NCI-H446 treated with DMSO at 0.1 percent for 48 hours (cell line): ENCODE measurements at places on chromosomes 7 and 10.
A peak's percentile ranks its signal among the peaks of the same experiment; 100 is the strongest.

GRCh38 chr7:140153666-140154161, 23.1 kb downstream of the KDM7A start:
- no peak for DNase-seq

GRCh38 chr10:6916601-6917000, 336.5 kb upstream of the PRKCQ start:
- DNase-seq: no peak

- DNase-seq: no peak
Observed at GRCh38 chr7:43906331-43907010, at the start of gene URGCP. Gene URGCP (minus strand): TSS chr7:43906596. CDS start chr7:43906575, 21 bp downstream.

DNA sequence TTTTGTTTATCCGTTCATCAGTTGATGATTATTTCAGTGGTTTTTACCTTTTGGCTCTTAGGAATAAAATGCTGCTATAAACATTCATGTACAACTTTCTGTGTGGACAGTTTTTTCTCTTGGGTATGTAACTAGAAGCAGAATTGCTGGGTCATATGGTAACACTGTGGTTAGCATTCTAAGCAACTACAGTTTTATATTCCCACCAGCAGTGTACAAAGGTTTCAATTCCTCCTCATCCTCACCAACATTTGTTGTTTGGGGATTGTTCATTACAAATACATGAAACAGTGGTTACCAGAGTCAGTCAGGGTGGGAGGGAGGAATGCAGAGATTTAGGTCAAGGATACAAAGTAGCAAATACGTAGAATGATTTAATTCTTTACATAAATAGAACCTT, 97.0 kb downstream of the NPSR1 start:
- DNase-seq: no peak

DNA sequence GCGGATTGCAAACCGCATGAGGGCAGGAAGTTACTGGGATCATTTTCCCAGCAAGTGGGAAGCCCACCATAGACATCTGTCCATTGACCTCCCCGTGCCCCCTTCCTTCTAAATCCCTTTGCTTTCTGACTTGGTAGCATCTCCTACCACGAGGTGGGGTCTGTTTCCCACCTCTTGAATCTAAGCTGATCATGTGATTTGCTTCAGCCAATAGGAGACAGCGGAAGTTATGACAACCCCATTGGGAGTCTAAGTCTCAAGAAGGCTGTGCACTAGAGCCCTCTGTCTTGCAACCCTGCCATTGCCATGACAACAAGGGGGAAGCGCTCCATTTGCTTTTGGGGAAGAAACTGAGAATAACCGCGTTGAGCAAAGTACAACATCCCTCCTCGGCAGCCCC, 39.2 kb upstream of the CARD11 start:
- no peak for DNase-seq

- DNase-seq: no peak
Observed at GRCh38 chr7:30321882-30322192, 37.4 kb downstream of the ZNRF2 start.

- peak; percentile 54 for DNase-seq
Observed at GRCh38 chr7:92691578-92691977, 101.4 kb upstream of the FAM133B start.

DNA sequence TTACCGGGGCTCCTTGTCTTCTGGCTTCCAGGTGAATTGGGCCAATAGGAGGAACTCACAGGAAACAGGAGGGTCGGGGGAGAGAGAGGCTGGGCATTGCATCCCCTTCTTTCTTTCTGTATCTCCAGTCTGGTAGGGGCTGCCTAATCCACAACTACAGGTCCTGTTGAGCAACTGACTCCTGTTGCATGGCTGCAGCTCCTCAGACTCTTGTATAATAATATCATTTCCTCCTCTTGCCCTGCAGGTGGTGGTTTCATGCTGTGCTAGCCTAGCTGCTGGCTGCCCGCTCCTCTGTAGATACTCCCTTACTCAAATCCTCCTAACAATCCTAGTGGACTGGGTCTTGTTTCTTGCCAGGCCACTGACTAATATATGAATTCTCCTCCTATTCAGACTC, 276.5 kb upstream of the SMIM30 start:
- no peak for DNase-seq

DNA sequence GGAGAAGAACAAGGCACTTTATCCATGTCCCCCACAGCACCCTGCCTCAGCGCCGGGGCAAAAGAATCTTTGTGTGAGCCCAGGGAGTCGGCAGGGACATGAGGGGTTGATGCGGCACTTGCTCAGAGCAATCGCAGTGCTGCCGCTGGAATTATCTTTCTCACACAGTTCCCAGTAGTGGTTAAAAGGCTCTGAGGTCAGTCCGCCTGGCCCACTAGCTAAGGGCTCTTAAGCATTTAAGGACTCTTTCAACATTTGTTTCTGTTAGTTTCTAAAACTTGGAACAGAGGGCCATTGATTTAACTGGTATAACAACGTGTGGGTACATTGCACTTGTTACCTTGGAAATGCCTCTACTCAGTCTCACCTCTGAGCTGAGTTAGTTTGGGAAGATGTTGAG, 208.0 kb upstream of the C7orf33 start:
- no peak for DNase-seq

- DNase-seq: no peak
Observed at GRCh38 chr10:130018730-130019185, 54.7 kb upstream of the EBF3 start.

- no peak for DNase-seq
Observed at GRCh38 chr10:103696411-103697145, 158.8 kb downstream of the SH3PXD2A start.

DNA sequence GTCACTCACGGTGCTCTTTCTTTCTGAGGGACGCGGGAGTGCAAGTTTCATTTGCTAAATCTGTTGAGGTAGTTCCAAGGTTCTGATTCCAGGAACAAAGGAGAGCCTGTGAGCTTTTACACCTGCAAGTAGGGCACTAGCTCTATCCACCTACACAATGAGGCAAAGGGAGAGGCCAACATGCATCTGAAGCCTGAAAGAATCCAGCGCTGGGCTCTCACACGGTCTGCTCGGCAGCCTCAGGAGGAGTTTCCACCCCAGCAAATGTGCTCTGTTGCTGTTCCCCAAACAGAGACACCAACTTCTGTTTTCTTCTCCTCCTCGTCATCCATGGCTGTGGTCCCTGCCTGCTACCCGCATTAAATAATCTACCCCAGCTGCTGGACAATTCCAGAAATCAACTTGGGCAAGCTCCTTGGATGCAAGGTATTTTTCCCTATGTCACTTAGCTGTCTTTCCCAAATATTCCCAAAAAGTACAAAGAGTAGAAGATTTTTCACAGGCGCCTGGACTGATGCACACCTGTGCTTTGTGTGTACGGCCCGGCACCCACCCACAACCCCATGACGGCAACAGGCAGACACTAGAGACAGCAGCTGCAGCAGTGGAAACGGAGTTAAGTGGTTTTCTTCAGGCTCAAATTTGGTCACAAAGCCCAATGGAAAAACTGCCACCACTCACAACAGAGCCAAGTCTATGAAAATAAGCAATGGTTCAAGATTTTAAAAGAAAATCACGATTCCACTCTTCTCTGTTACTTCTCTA, 176.8 kb downstream of the ZMYND11 start:
- DNase-seq: no peak

DNA sequence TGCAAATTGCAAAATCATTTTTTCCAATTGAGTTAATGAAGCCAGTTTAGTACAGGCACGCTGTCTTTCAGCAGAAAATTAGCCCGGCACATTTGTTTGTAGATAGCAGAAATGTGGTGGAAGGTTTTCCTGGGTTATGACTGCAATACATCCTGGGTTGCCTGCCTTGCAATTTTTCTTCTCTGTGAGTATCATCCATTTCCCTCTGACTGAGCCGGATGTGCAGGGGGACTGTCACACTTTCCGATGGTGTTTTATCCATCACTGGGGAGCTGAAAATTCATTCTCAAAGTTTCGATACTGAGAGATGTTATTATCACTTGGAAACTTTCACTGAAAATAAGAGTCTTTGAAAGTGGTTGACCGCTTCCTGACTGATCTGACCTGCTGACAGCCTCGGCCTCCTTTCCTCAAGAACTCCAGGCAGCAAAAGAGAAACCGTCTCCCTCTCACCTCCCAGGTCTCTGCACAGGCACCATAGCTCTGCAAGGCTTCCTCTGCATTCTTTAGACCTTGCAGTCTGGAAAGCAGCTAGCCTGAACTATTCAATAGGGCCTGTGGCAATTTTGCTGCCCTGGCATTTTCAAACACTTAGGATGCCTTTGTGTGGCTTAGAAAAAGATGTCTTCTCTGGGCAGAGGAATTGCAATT, 320.8 kb upstream of the NRP1 start:
- DNase-seq: no peak

DNA sequence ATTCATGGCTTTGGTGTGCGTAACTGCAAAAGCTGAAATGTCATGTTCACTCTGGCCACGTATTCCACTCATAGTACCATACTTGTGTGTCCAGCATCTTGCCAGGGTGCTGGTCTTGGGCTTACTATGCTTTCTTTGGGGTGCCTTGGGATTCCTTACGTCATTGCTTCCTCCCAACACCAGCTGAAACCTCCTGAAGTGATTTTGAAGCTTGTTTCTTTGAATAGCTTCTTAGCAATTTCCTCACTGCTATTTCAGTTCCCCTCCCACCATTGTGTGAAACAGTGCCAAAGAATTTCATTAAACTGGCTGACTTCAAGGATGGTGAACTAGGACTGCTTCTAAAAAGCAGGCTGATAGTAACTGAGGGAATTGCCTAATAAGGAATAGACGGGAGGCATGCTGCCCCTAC, 36.9 kb downstream of the ENTPD1 start:
- DNase-seq: no peak

- DNase-seq: no peak
Observed at GRCh38 chr7:45105588-45106188, 5.8 kb downstream of the TBRG4 start.

GRCh38 chr7:44311561-44312495, 13.6 kb downstream of the CAMK2B start:
- no peak for DNase-seq

- no peak for DNase-seq
Observed at GRCh38 chr10:132452216-132452650, 55.2 kb downstream of the PWWP2B start.

DNA sequence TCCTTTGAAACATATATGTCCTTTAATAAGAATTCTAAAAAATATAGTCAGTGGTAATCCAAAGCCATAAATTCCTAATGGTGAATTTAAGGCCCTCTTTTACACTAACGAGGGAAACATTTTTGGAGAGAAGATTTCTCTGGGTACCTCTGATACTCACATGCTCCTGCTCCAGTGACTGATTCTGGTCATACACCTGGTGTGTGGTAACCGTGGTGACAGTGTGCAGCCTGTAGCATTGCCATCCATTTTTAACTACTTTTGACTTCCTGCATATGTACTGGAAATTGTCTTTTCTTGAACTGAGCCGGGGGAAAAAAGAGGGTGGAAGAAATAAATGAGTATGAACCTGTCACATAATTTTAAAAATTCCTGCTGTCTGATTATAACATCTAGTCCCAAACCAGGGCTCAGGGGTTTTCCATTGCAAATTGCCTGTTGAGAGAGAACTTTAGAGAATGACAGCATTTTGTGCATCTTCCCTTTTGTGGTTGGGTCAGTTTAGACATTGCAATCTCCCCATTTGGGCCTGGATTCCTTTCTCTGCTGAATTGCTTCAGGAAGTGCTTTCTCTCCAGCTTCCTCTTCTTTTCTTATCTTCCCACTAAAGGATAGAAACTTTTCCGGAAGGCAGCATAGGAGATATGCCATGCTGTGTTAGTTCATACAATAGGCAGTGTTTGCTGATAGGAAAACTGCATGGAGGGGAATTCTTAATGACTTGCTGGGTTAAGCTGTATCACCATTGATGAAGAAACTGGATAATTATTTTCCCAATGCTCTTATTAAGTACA, 125.5 kb downstream of the GRM3 start:
- DNase-seq: no peak

DNA sequence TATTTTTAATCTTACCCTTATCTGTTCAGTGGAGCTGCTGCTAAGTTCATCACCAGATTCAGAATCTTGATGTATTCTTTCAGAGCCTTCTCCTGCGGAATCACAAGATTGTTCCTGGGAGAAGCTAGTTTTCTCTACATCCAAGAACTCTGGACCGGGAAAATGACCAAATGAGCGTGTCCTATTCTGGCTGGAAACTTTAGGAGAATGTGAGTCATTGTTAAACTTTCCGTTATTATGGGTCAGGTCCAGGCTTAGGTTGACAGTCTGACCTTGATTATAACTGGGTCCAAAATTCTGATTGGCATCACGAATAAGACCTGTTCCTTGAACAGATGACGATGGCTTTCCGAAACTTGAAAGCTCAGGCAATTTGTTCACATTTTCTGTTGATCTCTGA, 20.5 kb downstream of the ARHGAP12 start:
- DNase-seq: no peak

DNA sequence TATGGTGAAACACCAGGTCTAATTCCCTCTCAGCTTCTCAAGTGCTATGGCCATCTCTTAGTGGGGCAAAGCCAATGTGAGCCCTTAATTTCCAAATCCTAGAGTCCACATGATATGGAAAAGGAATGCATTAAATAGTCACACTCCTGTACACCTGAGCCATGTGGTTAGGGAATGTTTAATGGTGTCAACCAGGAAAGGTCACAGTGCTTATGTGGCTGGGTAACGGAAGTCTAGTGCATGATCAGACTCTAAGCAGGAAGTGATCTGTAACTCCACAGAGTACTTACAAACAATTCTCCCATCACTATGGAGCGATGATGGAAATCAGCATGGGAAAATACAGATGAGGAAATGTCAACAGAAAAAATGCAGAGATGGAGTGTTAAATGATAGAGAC, 148.8 kb downstream of the MAGI2 start:
- no peak for DNase-seq

- no peak for DNase-seq
Observed at GRCh38 chr7:122290476-122290875, 14.1 kb downstream of the FEZF1 start.

DNA sequence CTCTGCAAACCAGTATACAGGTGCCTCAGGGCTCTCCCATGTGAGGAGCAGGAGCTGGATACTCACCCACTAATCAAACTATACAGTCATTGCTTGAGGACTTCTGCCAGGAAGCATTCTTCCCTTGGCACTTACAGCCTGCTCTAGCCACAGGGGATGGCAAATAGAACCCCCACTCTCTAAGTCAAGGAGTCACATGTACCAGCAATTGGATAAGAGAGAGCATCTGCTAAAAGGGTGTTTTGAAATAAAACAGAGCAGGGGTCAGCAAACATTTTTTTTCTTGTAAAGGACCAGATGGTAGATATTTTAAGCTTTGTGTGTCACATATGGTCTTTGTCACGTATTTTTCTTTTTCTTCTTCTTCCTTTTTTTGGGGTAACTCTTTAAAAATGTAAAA, 865.2 kb upstream of the GHITM start:
- DNase-seq: peak; percentile 85

- no peak for DNase-seq
Observed at GRCh38 chr10:72449941-72450441, 95.3 kb upstream of the DNAJB12 start.

DNA sequence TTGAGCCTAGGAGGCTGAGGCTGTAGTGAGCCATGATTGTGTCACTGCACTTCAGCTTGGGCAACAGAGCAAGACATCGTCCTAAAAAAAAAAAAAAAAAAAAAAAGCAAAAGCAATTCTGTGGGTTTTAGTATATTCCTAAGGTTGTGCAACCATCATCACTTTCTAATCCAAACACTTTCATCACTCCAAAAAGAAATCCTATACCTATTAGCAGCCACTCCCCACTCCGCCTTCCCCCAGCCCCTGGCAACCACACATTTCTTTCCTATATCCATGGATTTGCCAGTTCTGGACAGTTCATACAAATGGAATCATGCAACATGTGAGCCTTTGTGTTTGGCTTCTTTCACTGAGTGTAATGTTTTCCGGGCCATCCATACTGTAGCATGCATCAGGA, 20.4 kb downstream of the ZAN start:
- no peak for DNase-seq

GRCh38 chr10:89518876-89519842, 16.2 kb downstream of the SLC16A12 start:
- no peak for DNase-seq
